ENCODE measurements at places on chromosomes 1 and 21. TPM values are rescaled to one million over a fixed set of nuclear protein-coding genes. Genes with fewer than 3 reads are reported as not detected.

OR2G6 gene
- polyA plus RNA-seq, result not detected

KPRP gene
- 0.43 TPM for polyA plus RNA-seq

CYP4X1 gene
- 0.06 TPM for polyA plus RNA-seq

SIM2 gene
- polyA plus RNA-seq, result not detected

C1orf56 gene
- 1.6 TPM for polyA plus RNA-seq

ANGPTL1 gene
- not detected for polyA plus RNA-seq

SEC22B gene
- polyA plus RNA-seq, result 10.3 TPM

EPS8L3 gene
- not detected for polyA plus RNA-seq

CELA2B gene
- not detected for polyA plus RNA-seq

ZNF593OS gene
- polyA plus RNA-seq, result 0.08 TPM

PIGR gene
- not detected for polyA plus RNA-seq

GJA8 gene
- not detected for polyA plus RNA-seq

LMOD1 gene
- polyA plus RNA-seq, result 0.01 TPM

CLCNKA gene
- not detected for polyA plus RNA-seq

KANK4 gene
- 0.03 TPM for polyA plus RNA-seq

AGL gene
- polyA plus RNA-seq, result 2.3 TPM

IGSF9 gene
- 9.3 TPM for polyA plus RNA-seq

PPM1J gene
- 10.1 TPM for polyA plus RNA-seq

FAM151A gene
- polyA plus RNA-seq, result not detected

DENND4B gene
- polyA plus RNA-seq, result 13.7 TPM

MCOLN3 gene
- polyA plus RNA-seq, result 1.9 TPM

FLG2 gene
- polyA plus RNA-seq, result 0.04 TPM

ATP1A4 gene
- not detected for polyA plus RNA-seq

GNAT2 gene
- 0.04 TPM for polyA plus RNA-seq

SPTA1 gene
- polyA plus RNA-seq, result not detected

CD1E gene
- not detected for polyA plus RNA-seq

ZFYVE9 gene
- polyA plus RNA-seq, result 4.5 TPM

SPATA1 gene
- 0.21 TPM for polyA plus RNA-seq

TMEM82 gene
- polyA plus RNA-seq, result not detected

PLCH2 gene
- polyA plus RNA-seq, result 89.4 TPM

BLACAT1 gene
- polyA plus RNA-seq, result 1.0 TPM

C1orf174 gene
- polyA plus RNA-seq, result 32.8 TPM

TSPAN2 gene
- 0.17 TPM for polyA plus RNA-seq

EPHB2 gene
- 0.06 TPM for polyA plus RNA-seq

ORC1 gene
- polyA plus RNA-seq, result 10.8 TPM
